ENCODE measurements at places on chromosomes 11 and 22.
A peak's percentile ranks its signal among the peaks of the same experiment; 100 is the strongest.

DNA sequence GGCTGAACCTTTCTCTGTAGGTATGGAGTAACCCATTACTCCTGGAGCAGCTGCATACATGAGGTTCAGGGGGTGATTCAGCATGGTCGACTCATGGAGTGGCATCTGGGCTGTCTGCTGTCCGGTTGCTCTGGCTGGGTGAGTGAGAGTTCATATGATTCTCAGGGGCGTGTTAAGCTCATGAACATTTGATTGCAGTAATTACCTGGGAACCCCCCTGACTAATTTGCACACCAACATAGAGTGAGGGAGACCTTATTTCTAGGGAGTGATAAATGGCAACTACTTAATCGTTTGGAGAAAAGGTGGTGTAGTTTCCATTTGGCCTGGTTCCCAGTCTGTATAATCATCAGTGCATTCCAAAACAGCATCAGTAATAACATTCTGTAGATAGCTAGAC, 661.9 kb downstream of the ETS1 start:
- no peak for DNase-seq

GRCh38 chr11:70333261-70333660, 62.8 kb downstream of the PPFIA1 start:
- no peak for DNase-seq

DNA sequence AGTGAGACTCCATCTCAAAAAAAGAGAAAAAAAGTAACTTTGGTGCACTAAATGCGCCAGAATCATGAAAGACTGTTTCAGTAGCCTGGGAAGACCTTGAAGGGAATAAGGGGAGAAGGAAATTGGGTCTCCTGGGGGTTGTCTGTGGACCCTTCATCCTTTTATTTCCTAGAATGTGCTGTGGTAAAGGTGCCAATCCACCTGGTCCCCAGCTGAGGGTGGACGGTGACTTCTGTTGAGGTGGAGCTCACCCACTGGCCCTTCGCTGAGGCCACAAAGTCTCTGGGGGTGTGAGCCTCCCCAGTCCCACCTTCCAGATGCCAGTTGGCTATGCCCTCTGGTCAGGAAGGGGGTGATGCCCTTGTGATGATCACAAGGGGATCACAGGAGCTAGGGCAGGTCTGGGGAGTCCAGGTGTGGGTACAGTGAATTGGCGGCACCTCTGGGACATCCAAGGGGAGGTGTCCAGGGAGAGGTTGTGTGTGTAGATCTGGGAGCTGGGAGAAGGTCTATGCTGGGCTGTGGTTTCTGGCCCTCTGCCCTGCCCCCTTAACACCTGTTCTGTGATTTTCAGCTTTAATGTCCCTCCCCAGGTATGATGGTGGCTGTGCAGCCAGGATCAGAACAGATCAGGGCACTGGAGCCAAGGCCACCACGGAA, 34.2 kb upstream of the LMO1 start:
- DNase-seq: no peak

DNA sequence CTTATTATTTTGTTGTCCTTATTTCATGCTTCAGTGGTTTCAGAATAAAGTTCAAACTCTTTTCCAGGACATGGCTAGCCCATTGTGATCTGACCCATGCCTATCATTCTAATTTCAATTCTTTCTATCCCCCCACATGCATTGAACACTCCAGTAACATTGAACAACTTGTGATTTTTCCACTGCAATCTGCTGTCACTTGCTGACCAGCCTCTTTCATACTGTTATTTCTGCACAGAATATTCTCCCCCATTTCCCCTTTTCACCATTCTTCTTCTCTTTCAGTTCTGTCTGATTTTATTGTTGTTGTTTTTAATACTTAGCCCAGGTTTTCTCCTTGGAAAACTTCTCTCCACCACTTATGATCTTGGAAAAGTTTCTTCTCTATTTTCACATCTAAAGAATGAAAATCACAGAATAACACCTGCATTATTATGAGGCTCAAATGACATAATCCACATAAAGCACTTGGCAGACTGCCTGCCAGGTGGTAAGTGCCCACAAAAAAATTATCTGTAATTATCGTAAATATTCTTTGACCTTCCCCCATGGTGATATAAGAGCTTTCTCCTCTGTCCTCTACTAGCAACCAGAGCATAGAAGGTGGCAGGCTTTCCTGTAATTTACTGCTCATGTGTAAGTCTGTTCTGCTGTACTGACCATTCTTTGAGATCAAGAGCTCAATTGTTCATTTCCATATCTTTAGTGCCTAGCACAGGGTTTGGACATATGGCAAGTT, 51.9 kb upstream of the EED start:
- DNase-seq: no peak

GRCh38 chr11:68127714-68128681, 6.8 kb upstream of the CHKA start:
- DNase-seq: peak; percentile 39

DNA sequence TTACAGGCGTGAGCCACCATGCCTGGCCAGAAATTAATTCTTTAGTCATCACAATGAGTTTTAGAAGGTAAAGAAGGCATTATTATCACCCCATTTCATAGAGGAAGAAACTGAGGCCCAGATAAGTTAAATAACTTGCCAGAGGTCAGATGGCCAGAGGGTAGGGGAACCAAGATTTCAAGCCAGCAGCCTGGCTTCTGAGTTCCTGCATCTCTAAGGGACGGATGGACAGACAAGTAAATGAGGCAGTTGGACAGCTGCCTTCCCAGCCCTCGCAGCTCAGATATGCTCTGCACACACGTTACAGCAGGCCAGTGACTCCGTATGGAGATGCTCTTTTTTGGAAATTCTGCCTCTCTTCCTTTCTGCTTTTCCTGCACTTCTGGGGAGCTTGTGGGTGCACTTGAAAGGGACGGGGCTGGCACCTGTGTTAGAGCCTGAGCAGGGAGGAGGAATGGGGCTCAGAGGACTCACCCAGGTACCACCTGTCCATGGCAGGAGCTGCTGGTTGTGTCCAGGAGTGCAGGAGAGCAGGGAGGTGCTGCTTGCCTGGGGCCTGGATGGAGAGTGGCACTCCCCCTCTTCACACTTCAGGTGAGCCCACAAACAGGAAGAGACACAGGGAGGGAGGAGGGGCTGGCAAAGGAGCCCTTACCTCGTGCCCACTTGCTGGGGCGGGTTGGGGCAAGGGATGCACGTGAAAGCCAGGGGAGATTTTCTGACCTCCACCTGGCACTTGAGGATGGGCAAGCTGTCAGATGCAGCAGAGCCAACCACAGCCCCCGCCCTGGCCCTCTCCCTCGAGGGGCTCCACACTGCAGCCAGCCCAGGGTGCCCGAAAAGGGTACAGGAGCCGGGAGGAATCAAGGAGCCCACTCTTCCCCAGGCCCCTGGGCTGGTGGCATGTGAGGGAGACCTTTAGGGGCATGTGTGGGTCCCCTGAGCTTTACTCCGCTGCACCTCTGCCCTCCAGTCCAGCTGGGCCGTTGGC, 3.3 kb upstream of the FXYD2 start:
- no peak for DNase-seq

DNA sequence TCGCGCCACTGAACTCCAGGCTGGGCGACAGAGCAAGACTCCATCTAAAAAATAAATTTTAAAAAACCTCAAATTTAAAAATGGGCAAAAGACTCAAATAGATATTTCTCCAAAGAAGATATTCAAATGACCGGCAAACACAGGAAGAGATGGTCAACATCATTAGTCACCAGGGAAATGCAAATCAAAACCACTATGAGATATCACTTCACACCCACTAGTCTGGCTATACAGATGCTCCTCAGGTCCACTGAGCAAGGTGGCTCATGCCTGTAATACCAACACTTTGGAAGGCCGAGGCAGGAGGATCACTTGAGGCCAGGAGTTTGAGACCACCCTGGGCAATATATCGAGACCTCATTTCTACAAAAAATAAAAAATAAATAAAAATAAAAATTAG, 43.3 kb upstream of the SLC35C1 start:
- DNase-seq: no peak

- no peak for DNase-seq
Measured at GRCh38 chr22:43570531-43571165, 158.8 kb downstream of the MPPED1 start.

DNA sequence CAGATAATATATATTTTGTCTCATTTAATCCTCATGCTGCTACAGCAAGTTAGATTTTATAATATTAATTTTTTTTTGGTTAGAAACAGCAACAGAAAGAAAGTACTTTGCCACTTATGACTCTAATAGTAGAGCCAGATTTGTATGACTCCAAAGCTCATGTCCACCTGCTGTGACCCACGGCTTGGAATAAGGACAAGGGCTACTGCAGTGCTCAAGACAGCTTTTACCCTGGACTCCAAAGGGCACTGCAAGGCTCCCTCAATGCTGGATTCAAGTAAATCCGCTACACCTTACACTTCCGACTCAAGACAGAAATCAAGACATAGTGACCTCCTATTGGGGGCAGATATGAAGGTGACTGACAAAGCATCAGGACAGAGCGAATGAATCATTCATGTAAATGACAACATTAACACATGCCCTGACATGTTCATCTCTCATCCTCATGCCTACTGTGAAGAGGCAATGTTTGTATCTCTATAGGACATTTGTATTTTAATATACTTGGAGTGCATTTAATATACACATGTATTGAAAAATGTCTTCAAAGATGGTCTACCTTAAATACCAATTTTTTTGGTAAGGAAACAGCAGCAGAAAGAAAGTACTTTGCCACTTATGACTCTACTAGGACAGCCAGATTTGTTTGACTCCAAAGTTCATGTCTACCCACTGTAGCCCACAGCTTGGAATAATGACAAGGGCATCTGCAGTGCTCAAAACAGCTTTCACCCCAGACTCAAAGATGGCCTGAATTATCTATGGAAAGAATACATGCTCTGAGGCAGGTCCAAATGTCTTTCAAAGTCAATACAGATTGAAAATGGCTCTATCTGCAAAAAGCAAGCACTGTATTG, 375.6 kb upstream of the CCDC90B start:
- DNase-seq: no peak

- no peak for DNase-seq
Measured at GRCh38 chr11:48101044-48101733, 115.4 kb upstream of the OR4B1 start.

GRCh38 chr11:124748481-124749343, 3.3 kb downstream of the VSIG2 start:
- no peak for DNase-seq

DNA sequence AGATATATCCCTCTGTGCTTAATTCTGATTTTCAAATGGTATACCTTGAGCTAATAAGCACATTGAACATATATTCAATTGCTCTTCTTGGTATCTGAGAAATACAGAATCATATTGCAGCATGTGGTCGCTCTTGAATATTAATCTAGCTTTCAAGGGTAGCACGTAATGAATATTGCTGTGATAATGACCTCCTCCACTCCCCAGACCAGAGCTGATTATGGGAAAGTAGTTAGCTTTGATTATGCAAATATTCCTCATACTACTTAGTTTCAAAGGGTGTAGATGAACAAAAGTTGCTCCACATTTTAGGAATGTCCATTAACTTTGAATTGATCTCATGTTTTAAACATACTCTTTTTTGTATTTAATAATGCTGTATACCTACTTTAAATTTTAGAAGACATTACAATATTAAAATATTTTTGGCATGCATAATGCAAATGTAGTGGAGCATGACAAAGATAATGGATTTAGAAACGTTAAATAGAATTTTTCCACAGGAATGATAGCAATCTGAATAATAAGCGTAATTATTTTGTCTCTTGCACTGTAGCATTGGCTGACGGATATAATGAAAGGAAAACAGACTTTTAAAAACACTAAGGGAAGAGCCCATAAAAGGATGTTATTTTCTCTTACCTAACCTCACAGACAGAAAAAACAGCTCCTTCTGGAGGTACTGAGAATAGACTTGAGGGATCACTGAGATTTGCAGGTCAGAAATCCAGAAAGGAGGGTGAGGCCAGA, 27.2 kb downstream of the KBTBD3 start:
- no peak for DNase-seq

GRCh38 chr11:14386895-14387480, 28.0 kb upstream of the RRAS2 start:
- DNase-seq: peak; percentile 7

- DNase-seq: peak; percentile 44
Measured at GRCh38 chr11:7657306-7658025, 15.8 kb downstream of the CYB5R2 start.

GRCh38 chr22:28411125-28411524, 268.5 kb downstream of the TTC28 start:
- no peak for DNase-seq

- DNase-seq: no peak
Measured at GRCh38 chr22:19051381-19052072, 70.7 kb downstream of the DGCR2 start.

DNA sequence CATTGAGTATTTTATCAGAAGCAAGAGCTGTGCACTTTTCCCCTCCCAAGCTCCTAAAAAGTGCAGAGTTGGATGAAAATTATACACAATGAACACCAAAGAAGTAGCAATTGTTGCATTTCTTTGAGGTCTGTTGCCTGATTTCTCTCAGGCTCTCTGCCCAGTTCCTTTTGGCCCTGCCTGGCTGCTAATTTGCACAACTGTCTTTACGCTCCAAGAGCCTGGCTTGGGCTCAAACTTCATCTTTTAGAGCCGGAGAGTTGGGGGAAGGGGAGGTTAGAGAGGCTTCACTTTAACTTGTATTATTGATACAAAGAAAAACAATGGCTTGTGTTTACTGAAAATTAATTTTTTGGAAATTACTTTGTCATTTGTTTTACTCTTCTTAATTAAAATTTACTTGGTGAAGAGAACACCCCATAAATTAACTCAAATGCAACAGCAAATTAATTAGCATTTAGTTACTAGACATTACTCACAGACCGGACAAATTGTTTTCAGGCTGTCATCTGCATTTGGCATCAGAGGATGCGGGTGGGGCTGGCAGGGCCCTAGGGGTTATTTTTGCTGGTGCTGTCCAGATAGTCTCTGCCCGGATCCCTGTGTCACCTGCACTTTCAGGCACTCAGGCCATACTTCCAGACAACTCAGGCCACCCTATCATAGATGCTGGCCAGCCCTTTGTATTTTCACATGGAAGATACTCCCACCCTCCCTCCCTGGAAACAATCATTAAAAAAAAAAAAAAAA, 407.3 kb downstream of the NXPE2 start:
- DNase-seq: peak; percentile 40

- no peak for DNase-seq
Measured at GRCh38 chr11:70049045-70049444, 29.1 kb upstream of the ANO1 start.
